CD4-positive, alpha-beta T cell (primary cell): ENCODE measurements at places on chromosomes 2 and 18.
A peak's percentile ranks its signal among the peaks of the same experiment; 100 is the strongest.

- DNase-seq: no peak
Measured at GRCh38 chr2:70081221-70081620, 6.1 kb upstream of the PCBP1 start.

DNA sequence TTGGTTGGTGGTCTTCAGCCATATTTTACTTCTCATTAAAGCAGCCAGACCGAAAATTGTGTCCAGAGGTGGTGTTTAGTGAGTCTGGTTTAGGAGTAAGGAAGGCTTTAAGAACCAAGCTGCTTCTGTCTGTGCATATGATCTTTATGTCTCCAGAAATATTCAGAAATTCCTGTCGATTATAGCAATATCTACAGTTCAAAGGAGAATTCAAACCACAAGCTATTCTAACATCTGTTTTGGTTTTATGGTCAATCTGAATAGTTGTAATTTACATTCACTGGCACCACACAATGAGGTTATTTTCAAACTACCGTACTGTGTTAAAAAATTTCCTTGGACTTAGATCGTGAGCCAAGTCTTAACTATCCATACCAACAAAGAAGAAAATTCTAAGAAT lies 11.3 kb downstream of the UPP2 start:
- no peak for DNase-seq

DNA sequence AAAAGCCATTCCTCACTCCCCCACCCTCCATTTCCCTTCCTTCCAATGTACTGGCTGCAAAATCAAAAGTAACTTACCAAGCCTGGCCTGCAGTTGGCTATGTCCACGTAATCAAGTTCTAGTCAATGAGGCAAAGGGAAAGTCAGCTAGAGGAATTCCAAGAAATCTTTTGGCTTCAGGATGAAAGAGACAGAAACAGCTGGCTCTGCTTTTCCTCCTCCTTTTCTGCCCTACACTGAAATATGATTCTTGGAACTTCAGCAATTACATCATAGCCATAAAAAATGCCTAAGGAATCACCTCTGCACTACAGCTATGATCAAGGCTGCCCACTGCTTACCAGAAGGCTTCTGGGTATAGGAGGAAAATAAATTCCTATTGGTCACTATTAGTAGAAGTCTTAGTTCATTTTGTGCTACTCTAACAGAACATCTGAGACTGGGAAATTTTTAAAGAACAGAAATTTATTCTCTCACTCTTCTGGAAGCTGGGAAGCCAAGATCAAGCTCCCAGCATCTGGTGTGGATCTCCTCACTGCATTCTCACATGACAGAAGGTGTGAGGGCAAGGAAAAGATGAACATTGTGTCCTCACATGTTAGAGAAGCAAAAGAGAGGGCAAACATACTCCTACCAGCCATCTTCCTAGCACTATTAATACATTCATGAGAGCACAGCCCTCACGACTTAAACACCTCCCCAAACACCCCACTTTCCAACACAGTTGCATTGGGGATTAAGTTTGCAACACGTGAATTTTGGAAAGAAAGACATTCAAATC lies 219.9 kb downstream of the TMX3 start:
- DNase-seq: no peak

DNA sequence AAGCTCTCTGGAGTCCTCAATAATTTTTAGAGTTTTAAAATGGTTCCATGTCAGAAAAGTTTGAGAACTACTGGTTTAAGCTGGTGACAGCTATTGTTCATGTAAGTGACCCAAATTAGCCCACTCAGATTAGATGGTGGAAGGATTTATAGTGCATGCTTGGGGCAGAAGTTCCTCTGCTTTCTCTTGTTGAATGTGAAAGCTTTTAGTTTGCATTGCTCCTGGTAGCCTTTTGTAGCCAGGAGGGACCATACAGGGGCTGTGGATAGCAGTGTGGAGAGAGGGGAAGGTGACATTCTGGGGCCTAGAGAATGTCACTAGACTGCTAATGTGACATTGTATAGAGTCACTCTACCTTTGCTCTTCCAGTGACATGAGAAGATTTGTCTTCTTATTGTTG lies 40.3 kb upstream of the IGFBP5 start:
- no peak for DNase-seq

GRCh38 chr18:60966876-60967275 lies 366.4 kb upstream of the CDH20 start:
- DNase-seq: no peak

DNA sequence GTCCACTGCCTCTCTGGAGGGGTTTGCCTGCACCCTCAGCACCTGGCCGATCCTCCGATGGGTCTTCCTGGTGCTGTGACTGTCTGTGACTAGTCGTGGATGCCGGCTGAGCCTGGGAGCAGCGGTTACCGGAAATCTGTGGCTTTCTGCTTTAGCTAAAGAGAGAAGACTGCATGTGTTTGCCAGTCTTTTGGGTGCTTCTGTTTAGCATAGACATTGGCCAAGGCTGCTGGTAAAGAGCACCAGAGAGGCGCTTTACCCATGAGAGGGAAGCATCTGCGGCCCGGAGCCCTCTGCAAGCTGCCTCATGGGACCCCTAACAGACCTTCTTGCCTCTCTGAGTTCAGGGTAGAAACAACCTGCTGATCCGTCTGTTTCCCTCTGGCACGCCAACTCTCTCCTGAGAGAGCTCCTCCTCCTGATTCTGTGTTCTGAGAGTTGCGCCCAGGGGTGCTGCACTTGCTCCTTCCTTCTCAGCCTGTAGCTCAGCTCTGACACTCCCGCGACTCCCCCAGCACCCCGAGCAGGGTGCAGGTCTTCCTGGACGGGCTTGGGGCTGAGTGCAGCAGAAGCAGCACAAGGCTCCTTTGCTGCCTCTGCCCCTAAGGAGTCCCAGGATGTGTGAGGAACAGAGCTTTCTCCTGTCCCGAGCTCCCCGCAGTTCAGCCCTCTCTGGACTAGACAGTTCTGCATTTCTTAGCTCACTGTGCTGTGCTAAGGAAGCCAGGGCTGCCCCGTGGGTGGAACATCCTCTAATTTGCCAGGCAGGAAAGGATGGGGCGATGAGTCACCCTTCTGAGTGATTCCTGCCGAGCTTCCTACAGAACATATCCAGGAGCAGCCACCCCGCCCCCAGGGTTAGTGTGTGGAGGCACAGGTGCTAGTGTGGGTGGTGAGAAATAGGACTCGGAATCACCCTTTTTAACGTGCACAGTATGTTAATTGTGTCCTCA lies 203.2 kb downstream of the SH3RF3 start:
- peak; percentile 15 for DNase-seq

GRCh38 chr2:157364257-157364974 lies 38.8 kb upstream of the ERMN start:
- DNase-seq: no peak

DNA sequence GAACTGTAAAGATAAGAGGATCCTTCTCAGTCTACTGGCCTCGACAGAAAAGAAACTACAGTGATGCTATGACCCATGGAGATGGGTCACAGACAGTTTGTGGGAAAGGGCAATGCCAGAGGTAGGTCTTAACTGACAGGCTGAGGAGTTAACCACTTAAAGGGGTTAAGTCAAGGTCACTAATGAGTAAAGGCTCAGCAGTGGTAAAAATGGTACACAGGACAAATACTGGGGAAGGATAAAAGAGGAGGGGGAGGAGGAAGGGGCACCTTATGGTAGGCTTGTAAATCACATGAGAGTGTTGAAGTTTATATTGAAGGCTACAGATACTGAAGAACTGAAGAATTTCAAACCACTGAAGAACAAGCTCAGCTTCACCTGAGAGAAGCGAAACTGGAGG lies 9.9 kb downstream of the IER3IP1 start:
- DNase-seq: no peak

DNA sequence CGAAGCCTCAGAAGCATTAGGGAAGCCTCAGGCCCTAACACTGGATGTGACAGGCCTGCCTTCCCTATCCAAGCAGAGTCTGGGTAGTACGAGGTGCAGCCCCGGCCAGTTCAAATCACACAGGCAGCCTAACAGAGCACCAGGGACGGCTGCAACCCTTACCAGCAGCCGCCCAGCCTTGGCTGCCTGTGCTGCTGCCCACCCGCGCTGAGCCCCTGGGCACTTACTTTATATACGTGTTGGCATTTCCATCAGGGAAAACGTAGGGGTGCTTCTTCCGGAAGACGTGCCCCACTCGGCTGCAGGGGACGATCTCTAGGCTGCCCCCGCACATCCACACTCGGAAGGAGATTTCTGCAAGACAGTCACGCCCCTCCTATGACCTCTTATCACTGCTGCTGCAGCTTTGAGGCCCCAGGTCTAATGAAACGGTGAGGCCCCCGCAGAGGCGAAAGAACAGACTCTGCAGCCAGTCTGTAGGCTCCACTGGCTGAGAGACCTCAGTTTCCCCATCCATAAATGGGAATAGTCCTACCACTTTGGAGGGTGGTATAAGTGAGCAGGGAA lies 124.7 kb upstream of the CAPN13 start:
- DNase-seq: no peak

- no peak for DNase-seq
Measured at GRCh38 chr2:88176352-88176984, 6.3 kb downstream of the THNSL2 start.

- no peak for DNase-seq
Measured at GRCh38 chr2:154532763-154533162, 165.7 kb upstream of the KCNJ3 start.

DNA sequence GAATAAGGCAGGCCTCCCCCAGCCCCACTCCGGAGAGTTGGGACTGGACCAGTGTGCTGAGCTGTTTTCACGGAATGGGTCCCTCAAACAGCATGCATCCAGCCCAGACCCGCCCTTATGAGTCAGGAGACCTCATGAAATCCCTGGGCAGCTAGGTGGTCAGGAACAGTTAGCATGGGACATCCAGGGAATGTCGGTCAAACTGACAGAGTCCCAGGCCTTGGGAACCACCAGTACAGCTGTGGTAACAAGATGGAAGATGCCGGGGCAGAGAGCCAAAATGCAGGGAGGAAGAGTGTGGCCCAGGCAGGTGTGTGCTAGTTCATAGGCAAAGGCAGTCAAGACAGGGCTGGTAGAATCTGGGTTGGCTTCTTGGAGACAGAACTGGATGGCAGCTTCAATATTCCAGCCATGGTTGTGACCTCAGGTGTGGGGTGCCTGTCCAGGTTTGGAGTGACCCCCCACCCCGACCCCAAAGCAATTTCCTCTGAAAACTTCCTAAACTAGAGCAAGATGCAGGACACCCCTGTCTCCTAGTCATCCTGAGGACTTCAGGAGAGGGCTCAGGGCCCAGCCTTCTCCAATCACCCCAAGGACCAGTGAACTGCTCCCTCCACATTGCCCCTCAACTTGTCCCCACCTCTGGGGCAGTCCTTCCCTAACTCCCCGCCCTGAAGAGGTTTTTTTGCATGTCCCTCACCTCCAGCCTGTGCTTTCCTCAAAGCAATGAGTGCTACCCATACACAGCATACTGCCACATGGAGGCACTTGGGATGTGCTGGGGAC lies 46.5 kb downstream of the KCNIP3 start:
- no peak for DNase-seq

DNA sequence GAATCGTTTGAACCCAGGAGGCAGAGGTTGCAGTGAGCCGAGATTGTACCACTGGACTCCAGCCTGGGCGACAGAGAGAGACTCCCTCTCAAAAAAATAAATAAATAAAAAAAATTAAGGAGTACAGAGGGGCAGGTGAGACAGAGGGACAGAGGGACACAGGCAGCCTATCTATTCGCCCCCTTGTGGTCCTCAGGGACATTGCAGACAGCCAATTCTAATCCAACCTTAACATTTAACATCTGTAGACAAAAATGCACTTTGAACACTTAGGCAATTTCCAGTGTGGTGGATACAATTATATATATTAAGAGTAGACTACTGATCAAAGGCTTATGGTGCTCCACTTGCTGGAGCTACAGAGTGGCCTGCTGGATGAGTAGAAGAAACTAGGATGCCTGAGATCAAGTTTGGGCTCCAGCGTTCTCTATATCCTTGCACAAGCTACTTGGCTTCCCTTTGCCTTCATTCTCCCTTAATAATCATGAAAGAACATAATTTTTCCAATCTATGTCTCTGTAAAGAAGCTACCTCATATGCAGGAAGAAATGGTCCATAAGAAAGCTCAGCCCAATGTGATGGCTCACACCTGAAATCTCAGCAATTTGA lies 8.2 kb upstream of the SMARCAL1 start:
- peak; percentile 65 for DNase-seq

- DNase-seq: no peak
Measured at GRCh38 chr2:9770006-9770307, 73.3 kb upstream of the TAF1B start.

- DNase-seq: no peak
Measured at GRCh38 chr2:105301646-105302045, 27.9 kb downstream of the TGFBRAP1 start.

DNA sequence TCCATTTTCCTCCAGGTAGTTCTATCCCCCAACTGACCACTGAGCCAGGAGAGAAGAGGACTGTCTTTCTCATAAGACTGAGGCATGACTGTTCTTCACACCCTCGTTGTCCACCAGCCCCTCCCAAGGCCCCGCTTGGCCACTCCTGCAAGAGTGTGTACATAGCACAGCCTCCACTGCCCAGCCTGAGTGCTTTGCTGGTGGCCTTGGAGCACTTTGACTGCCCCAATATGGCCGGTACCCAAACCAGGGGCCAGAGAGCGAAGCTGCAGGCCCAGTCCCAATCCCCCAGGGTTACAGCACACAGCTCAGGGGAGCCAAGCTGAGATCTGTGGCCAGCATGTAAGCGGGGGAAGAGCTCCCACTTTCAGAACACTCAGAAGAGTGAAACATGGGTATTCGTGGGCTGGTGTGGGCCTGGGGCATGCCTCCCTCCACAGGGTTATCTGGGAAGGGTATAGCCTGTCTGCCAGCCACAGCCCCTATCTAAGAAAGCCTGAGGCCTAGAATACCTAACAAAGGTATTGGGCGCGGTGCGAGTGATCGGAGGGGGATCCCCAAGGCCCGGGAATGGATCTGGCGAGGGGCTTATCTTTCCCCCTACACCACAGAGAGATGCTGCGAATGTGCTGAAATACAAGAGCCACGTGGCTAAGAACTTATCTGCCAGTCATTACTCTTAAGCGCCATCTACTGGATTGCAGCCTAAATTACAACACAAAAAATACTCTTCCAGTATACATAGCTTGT lies 163.8 kb downstream of the WDPCP start:
- DNase-seq: no peak

GRCh38 chr2:138306626-138307025 lies 194.9 kb upstream of the SPOPL start:
- no peak for DNase-seq

- no peak for DNase-seq
Measured at GRCh38 chr2:154527962-154528361, 170.5 kb upstream of the KCNJ3 start.
